ENCODE measurements at places on chromosomes 1 and 21.

DNA sequence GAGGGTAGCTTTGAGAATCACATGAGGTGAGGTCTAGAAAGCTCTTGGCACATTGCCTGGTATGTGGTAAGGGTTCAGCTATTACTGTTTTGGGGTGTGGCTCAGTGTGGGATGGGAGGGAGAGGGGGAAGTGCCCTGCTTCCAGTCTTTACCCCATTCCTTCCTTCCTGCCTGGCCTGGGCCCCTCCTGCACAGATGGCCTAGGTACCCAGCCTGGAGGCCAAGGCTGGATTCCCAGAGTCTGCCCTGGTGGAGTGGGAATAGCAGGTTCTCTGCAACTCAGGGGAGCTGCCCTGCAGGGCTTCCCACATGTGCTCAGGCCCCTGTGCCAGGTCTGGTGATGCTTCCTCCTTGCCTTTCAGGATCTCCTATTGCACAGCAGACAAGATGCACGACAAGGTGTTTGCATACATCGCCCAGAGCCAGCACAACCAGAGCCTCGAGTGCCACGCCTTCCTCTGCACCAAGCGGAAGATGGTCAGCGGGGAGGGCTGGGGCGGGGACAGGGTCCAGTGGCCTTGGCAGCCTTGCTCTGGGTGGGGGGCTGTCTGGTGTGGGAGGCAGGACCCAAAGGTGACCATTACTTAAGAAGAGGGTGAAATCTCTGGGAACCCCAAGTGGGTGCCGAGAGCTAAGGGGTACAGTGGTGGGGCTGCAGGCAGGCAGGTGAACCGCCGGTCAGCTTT lies 13.5 kb downstream of the LDLRAP1 start:
- peak; percentile 21 for DNase-seq

- DNase-seq = no peak
These were observed 2.9 kb upstream of the ASPM start for GRCh38 chr1:197149340-197149739.

DNA sequence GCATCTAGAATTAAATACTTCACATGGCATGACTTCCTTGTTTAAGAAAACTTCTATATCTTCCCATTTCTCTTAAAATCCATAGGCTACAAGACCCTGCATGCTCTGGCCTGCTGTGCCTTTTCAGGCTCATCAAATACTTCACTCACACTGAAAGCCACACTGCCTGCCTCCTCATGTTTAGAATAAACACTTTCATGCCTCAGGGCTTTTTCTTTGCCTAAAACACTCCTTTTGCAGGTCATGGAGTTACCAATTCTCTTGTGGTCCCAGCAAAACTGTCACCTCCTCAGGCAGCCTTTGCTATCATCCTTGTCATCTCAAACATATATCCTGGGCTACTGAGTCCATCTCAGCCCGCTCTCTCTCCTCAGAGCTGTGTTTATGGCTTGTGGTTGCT lies 5.5 kb downstream of the SGIP1 start:
- no peak for DNase-seq

DNA sequence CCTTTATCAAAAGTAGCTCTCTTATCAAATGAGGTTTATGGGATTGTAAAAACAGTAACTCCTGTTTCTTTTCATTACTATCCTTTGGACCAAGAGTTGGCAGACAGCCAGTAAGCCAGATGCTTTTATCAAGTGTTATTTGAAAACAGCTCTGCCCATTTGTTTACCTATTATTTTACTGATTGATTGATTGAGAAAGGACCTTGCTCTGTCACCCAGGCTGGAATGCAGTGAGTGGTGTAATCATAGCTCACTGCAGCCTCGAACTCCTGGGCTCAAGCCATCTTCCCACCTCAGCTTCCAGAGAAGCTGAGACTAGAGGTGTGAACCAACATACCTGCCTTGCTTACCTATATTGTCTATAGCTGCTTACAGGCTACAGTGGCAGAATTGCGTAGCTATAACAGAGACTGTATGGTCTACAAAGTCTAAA lies 3.6 kb downstream of the PRKAB2 start:
- no peak for DNase-seq

- DNase-seq = no peak
These were observed 10.1 kb downstream of the CCDC27 start for GRCh38 chr1:3762151-3762872.

DNA sequence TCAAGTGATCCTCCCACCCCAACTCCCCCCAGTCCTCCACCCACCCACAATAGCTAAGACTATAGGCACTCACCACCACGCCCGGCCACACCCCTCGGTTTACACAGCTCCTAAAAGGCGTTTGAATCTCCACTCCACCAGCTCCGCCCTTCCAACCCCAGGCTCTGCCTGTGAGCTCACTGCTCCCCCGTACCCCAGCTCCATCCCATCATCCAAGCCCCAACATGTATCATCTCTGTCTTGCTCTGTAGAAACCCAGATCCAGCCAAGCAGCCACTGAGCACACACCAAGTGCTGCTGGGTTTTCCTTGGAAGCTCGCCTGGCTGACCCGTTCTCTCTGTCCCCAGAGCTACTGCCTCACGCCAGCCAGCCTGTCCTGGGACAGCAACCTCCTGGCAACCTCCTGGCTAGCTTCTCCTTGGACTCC lies 12.0 kb upstream of the S100A2 start:
- no peak for DNase-seq

GRCh38 chr1:8154621-8155052 lies 128.5 kb upstream of the ERRFI1 start:
- no peak for DNase-seq

GRCh38 chr1:161879261-161879660 lies 113.1 kb downstream of the ATF6 start:
- no peak for DNase-seq

GRCh38 chr1:230917284-230918135 lies 49.2 kb upstream of the C1orf198 start:
- peak; percentile 69 for DNase-seq

- no peak for DNase-seq
These were observed 39.4 kb downstream of the C1orf21 start for GRCh38 chr1:184426278-184426674.

GRCh38 chr1:94592571-94592920 lies 51.0 kb upstream of the F3 start:
- DNase-seq = no peak

GRCh38 chr1:32611859-32612188 lies 38.5 kb downstream of the ZBTB8OS start:
- no peak for DNase-seq

GRCh38 chr1:152112101-152112884 lies 3.0 kb downstream of the TCHH start:
- DNase-seq = no peak

DNA sequence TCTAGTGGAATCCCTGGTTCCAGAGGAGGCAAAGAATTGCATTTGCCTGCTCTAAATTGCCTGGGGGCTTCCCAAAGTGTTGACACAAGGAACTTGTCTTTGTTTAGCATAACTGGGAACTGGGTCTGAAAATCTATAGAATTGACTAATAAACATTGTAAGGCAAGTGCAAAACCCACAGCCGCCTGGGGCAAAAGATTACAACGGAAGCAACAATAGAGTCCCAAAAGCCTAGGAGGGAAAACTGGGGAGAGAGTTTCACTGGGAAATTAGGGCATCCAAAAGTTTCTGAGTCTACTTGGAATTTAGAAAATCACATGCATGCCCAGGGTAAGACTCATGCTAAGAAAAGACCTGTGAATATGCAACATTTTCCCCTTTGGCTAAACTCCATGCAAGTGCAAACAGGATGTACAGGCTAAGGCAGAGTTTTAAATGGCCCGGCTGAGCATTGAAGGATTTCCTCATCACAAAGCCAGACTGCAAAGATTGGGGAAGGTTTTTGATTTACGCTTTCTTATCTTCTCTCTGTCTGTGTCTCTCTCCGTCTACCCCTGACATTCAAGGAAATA lies 725.3 kb upstream of the NCAM2 start:
- no peak for DNase-seq

DNA sequence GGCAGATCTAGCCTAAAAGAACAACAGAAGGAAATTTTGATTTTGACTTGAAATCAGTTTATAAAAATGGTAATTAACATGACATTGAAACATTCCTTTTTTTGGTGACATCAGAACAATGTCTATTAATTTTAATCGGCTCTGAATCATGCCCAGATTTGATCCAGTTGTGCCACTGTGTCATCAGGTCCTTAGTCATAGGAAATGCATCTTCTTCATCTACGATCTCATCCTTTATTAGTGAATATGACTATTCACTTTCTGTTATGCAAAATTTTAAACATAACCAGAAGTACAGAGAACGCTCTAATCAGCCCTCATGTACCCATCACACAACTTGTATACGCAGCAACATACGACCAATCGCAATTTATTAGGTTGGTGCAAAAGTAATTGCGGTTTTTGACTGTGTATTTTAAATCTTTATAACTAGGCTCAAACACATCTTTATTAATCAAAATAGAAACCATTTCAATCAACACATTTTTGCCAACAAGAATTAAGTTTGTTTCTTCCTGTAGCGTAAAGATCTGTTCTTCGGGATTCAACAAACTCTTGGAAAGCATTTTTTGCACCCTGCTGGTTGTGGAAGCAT lies 40.3 kb upstream of the TLR5 start:
- no peak for DNase-seq

- DNase-seq = no peak
These were observed 389.7 kb downstream of the LMO4 start for GRCh38 chr1:87718241-87718950.

DNA sequence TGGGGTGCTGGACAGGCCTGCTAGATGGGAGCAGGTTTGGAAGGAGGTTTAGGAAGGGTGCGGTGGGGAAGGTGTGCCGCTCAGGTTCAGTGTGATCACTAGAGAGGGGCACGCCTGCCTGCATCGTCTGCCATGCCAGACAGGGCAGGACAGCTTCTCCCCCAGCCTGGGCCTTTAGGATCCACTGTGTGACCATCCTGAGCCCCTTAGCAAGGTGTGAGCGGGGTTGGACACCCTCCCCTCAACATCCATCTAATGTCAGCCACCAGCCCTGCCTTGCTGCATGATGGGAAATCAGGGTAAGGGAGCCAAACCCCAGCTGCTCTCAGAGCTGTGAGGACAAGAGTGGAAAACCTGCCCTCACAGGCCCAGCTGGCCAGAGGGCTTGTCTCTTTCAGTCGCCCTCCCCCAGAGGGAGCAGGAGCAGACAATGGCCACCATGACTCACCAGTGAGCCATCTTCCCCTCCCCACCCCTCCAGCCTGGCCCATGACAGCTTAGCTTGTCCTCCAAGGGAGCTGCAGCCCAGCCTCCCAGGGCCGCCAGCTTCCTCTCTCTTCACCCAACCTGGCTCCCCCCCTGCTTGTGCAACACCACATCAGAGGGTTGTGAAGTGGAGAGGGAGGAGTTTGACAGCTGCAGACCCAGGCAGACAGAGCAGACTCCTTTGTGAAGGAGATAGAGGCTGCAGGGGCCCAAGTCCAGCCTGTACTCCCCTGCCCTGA lies 37.0 kb downstream of the NUAK2 start:
- peak; percentile 79 for DNase-seq

DNA sequence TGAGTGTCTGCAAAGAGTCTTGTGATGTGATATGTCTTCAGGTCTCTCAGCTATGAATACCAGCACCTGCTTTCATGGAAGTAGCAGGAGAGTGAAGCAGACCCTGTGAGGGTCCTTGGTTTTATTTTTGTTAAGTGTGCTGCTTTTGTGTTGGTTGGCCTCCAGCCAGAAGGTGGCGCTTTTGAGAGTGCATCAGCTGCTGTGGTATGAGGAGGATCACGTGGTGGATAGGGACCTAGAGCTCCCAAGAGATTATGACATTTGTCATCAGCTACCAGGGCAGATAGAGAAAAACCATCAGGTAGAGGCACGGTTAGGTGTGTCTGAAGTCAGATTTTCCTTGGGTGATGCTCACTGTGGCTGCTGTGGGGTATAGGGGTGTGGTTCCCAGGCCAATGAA lies 1232.1 kb downstream of the MRPL39 start:
- DNase-seq = peak; percentile 7

DNA sequence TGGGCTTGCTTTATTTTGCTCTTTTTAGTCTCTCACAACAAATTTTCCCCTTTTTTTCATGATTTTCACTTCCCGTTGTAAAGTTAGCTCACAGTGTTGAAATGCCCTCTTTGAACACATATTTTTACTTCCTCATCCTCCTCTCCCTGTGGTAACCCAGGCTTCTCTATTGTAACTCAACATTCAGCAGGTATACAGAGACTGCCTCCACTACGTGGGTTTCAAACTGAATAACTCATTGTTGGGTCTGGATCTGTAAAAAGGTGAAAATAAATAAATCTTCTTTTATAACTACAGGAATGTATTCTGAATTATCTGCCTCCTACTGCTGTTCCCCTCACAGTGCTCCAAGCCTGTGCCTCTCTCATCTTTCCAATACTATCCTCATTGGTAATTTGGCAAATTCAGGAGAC lies 166.4 kb downstream of the RUNX1 start:
- DNase-seq = no peak

DNA sequence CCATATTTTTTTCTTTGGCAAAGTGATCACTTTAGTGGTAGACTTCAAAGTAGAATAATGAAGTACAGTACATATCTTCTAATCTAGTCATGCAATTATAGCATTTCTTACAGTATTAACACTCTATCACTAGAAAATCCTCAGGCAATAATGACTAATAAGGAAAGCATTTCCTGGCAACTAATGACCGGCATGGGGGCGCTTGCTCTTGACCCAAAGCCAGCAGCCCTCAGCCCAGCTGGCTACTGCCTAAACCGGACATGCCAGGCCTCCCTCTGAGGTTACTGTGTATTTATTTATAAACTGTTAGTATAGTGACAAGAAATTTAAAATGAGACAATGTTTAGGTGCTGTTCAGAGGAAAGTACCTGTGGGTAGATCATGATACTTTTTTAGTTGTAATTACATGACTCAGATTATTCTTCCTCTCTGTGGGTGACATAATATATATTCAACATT lies 633.8 kb downstream of the PTPRC start:
- DNase-seq = no peak
